ENCODE measurements at places on chromosomes 1 and 21.
A peak's percentile ranks its signal among the peaks of the same experiment; 100 is the strongest.

DNA sequence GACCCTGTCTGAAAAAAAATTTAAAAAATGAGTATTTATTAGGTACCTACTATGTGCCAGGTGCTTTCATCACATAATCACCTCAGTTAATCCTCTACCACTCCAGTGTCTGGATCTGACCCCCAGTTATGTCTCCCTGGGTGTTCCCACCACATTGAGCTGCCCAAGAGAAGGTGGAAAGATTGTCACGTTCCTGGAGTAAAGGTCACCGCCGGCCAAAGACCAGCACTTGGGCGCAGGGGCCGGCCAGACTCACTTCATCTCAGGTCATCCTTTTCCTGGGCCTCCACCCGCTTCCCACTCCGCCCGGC, 714 bp downstream of the PYCR2 start:
- DNase-seq, result no peak

DNA sequence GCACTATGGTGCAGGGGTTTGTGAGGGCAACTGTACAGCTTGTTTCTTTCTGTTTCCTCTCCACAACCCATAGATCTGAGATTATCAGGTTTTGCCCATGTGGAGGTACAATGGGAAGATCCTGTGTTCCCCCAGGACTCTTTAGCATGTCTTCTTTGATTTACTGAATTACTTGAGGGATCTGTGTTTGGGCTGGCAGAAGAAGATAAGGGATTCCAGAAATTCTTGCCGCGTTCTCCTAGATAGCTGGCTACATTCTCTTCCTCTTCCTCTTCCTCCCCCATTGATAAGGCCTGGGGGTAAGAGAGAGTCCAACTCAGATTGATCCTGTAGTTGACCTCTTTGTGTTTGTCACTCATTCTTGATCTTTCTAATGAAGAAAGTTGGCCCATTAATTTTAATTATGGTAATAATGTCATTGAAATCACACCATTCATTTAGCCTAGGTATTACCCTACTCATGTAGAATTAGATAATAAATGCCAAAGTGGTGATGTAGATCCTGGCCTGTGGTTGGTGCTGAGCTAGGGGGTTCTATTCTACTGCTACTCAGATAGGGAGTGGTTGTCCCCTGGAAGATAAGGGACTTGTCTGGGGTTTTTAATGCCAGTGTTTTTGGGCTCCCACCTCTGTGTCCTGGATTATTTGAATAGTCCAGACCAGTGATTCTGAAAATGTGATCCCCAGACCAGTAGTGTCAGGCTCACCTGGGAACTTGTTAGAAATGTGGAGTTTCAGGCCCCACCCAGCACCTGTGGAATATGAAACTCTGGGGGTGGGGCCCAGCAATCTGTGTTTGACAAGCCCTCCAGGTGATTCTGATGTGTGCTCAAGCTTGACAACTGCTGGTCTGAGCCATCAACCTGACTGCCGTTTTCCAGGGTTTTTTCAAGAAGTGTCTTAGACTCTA, 122.2 kb downstream of the NOS1AP start:
- no peak for DNase-seq

DNA sequence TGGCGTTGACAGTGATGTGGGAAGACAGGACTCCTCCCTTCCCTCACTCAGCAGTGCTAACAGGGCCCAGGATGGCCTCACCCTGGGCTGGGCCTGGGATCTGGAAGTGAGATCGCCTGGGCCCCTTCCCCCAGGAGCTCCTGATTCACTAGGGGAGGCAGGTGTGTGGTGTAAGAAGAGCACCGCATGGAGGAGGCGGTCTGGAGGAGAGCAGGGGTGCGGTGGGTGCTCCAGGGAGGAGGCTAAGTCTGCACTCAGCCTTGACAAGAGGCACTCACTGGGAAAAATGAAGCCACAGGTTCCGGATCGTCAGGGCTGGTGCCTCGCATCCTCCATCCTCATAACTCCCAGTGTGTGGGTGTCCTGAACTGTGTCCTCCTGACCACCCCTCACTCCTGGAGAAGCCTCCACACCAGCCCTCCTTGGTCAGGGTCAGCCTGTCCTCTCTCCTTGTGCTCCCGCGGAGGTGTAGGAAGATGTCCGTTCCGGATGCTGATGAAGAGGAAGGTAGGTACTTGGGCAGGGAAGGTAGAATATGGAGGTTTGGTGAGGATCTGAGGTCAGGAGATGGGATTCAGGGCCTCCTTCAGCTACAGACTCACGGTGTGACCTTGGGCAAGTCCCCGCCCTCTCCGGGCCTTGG, 142.1 kb upstream of the WNT4 start:
- DNase-seq, result no peak

GRCh38 chr21:26845066-26845758, at the start of gene ADAMTS1:
ADAMTS1 (minus strand) TSS chr21:26845409; CDS start chr21:26844954, 455 bp downstream.
- no peak for DNase-seq

DNA sequence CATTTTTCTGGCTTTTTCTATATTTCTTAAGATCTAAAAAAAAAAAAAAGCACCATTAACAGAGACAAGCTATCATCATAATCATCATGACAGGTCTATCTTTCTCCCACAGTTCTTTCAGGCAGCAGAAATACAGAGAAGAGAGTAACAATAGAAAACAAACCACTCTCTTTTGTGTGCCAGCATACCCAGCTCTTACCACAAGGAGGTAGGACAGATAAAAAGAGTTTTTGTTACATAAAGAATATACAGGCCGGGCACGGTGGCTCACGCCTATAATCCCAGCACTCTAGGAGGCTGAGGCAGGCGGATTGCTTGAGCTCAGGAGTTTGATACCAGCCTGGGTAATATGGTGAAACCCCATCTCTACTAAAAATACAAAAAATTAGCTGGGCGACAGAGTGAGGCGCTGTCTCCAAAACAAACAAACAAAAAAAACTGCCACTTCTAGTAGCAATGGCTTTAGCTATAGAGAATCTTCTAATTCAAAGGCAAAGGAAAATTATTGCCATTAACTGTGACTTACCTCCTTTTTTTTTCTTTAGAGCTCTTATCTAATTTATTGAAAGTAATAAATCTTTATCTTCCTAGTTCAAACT, 39.7 kb downstream of the ANKRD13C start:
- DNase-seq, result no peak

- peak; percentile 7 for DNase-seq
These were observed 37.7 kb upstream of the IGSF21 start for GRCh38 chr1:18069903-18070302.

DNA sequence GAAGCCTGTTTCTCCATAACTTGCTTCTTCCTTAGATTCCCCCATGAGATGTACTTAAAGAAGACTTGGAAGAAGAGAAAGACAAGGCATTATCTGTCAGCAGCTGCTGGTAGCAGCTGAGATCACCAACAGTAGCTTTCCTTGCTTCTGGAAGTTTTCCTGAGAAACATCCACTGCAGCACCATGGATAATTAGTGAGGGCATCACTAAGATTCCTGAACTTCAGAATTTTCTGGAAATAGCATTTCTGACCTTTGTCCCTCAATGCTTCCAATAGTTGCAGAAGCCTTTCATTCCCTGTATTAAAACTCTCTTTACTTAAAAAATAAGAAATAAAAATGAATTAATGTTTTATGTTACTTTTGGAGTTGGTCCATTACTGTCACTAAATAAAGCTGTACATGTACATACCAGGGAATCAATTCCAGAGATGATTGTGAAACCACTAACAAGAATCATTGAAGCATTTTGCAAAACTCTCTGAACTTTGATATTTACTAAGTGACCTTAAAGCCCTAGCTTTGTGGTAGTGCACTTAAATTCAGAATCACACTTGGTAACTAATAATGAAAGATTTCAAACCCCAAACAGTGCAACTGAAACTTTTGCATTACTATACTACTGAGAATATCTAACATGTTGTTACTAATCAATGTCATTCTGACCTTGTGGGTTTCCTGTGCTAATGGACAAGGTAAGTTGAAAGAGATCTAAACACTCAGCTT, at the start of gene CFHR4:
Gene CFHR4 (plus strand): TSS at position 538 of the 725 bp plus-strand sequence. CDS start 99 bp downstream, at position 637.
- no peak for DNase-seq

GRCh38 chr1:185108321-185108720, 48.4 kb downstream of the TRMT1L start:
- DNase-seq, result no peak

DNA sequence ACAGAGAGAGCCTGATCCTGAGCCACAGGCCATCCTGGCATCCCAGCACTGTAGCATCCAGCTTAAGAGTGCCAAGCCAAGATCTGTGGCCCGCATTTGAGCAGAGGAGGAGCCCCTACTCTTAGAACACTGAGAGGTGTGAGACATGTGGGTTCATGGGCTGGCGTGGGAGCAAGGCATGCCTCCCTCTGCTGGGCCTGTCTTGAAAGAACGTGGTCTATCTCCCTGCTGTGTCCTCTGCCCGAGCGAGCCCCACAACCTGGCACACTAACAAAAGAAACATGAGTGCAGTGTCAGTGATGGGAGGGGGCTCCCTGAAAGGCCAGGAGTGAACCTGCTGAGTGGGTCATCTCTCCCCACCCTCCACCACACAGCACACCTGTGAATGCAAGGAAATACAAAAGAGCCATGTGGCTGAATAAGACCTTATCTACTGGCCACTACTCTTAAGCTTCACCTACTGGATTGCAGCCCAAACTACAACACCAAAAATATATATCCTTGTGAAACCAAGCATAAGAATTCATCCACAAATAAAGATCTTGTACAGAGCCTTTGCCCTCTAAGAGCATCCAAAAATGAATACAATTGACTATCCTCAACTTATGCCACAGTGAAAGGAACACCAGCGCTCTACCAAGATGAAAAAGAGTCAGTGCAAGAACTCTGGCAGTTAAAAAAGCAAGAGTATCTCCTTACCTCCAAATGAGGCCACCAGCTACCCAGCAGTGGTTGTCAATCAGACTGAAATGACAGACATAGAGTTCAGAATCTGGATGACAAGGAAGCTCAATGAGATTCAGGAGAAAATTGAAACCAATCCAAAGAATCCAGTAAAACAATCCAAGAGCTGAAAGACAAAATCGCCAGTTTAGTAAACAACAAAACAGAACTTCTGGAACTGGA, 259.4 kb upstream of the DAB1 start:
- DNase-seq, result no peak

DNA sequence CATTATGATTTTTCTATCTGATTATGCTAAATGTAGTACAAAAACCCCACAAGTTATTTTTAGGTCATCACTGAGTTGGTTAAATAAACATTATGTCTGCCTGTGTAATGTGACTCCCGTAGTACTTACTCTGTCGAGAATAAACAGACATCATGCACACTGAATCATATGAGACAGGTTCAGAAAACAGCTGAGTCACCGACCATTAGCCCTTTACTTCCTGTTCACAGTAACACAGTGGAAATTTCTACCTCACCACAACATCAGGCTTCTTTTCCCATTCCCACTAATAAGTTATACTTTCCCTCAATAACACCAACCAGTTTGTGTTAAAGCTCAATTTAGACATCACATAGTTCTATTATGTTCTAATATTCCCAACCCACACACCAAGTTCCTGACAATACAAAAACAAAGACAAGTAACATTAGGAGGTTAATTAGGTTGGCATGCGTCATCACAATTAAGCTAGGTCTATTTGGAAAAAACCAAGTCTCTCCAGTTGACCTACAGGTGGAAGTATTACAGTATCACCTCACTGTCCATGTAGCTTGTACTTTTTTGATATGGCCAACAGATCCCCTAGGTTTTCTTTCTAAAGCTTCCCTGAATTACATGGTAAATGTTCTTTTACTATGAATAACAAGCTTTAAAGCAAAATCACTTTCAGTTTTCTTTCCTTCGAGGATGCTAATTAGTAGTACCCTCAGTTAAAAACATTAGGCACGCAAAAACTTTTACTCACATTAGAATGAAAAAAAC, 154.2 kb downstream of the EIF4G3 start:
- peak; percentile 39 for DNase-seq

GRCh38 chr21:20163167-20163566, 835.0 kb upstream of the NCAM2 start:
- DNase-seq, result no peak
